Upper lobe of left lung (tissue), 6 donors: ENCODE measurements at places on chromosomes 13 and 19.

DNA sequence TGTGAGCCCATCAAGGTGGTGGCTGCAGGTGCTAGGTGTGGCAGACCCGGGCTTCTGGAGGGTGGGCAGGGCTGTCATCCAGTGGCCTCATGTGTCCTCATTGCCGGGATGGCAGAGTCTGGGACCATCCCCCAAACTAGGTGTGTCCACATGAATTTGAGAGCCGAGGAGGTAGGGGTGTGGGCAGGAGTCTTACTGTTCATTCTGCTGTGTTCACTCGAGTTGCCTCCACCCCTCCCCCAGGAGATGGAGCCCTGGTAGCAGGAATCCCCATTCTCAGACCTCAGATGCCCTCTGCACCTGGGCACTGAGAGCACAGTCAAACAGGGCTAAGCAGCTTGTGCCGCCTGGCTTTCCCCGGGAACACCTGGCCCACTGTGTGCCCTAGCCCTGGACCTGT is 22.4 kb downstream of the NAXD start:
- no peak for DNase-seq

DNA sequence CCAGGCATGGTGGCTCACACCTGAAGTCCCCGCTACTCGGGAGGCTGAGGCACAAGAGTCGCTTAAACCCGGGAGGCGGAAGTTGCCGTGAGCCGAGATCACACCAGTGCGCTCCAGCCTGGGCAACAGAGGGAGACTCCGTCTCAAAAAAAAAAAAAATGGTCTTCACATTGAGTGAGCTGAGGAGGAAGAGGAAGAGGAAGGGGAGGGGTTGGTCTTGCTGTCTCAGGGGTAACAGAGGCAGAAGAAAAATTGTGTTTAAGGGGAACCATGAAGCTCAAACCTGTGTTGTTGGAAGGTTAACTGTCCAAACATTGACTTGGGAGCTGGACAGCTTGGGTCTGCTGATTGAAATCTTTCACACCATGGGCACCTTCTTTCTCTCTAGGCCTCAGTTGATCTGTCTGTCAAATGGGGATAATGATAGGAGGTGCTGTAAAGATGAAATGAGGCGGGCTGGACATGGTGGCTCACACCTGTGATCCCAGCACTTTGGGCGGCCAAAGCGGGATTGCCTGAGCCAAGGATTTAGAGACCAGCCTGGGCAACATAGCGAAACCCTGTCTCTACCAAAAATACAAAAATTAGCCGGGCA is 9.8 kb upstream of the SLC44A2 start:
- DNase-seq = no peak

GRCh38 chr19:30116984-30117555 is 175.0 kb downstream of the URI1 start:
- no peak for DNase-seq

- peak; percentile 45 for DNase-seq
These were observed 135.3 kb downstream of the SOX1 start for GRCh38 chr13:112202266-112202665.

GRCh38 chr13:54768214-54768613 is 1739.6 kb downstream of the OLFM4 start:
- DNase-seq = no peak

DNA sequence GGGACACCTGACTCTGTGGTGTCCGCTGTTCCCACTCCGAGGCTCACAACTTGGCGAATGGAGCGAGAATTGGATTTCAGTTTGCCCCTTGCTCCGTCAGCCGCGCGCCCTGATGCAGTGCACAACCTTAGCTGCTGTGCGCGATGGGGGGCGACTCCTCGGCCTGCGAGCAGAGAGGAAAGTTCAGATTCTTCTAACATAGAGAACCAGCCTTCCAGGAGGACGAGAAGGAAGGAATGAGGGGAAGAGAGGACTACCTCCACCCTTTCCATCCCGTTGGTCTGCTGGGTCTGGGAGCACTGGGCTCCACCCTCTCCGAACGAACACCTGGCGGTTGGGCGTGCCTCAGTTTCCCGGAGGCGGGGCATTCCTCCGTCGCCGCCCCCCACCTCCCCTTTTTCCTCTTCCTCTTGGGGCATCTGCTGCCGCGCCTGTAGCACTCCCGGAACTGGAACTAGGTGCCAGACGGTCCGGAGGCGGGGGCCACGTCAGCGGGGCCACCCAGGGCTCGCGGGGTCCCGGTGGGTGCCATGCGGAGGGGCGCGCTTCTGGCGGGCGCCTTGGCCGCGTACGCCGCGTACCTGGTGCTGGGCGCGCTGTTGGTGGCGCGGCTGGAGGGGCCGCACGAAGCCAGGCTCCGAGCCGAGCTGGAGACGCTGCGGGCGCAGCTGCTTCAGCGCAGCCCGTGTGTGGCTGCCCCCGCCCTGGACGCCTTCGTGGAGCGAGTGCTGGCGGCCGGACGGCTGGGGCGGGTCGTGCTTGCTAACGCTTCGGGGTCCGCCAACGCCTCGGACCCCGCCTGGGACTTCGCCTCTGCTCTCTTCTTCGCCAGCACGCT is at the start of gene KCNK6:
Gene KCNK6, plus strand, starts transcription at position 425 of the 838 bp plus-strand sequence. Its CDS starts 106 bp downstream, at position 531.
- DNase-seq = peak; percentile 89

GRCh38 chr19:3433313-3433712 is 47.0 kb downstream of the SMIM24 start:
- DNase-seq = no peak

DNA sequence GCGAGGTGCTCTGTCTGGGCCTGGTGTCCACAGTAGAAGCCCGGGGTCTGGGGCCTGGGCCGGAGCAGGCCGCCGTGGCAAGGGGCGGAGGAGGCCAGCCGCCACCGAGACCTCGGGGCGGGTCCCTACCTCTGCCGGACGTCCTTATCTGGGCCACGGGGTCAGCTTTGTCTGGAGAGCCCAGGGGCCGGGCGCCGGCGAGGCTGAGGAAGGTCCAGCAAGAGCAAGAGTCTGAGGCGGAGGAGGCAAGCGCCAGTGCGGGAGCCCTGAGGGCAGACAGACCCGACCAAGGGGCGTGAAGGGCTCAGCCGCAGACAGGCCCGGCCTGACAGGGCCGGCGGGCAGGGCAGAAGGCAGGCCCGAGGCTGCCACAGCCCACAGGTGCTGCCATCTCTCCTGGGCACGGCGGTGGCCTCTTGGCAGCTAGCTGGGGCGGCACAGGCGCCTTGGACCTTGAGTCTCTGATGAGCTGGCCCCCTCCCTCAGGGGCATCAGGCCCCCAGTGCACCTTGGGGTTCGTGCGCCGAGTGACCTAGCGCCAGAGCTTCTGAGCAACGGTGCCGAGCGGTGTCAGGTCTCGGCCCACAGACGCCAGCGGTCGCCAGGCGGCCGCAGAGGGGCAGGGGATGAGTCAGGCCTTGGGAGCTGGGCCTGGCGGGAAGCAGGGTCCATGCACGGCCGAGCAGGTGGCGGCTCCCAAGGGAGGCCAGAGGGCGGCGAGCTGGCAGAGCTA is 19.1 kb upstream of the AKAP8 start:
- DNase-seq = no peak

DNA sequence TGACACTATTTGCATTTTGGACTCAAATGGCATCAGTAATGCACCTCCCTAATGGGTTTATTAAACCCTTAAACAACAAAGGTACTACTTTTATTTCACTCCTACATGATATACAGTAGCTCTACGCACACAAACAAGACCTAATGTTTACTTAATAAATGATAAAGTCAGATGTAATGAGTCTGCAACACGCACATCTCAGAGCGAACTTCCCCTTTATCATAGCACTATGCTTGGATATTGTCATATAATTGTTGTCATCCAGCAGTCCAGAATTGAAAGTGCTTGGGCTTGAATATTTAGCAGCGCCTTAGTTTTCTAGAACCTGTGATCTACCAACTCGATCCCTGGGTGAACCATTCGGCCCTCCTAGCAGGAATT is 772 bp downstream of the PARP4 start:
- DNase-seq = no peak

DNA sequence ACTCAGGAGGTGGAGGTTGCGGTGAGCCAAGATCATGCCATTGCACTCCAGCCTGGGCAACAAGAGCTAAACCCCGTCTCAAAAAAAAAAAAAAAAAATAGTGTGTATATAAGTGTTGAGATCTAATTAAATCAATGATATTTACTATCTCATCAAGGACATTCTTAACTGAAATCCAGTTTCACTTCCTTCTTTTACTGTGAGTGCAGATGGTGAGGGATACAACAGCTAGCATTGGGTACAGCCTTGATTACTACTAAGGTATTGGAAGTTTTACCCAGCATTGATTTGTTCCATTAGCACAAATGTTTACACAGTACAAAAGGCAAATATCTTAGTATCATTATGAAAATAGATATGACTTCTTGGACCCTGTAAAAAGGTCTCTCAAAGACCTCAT is 546.6 kb downstream of the KCTD12 start:
- DNase-seq = no peak

DNA sequence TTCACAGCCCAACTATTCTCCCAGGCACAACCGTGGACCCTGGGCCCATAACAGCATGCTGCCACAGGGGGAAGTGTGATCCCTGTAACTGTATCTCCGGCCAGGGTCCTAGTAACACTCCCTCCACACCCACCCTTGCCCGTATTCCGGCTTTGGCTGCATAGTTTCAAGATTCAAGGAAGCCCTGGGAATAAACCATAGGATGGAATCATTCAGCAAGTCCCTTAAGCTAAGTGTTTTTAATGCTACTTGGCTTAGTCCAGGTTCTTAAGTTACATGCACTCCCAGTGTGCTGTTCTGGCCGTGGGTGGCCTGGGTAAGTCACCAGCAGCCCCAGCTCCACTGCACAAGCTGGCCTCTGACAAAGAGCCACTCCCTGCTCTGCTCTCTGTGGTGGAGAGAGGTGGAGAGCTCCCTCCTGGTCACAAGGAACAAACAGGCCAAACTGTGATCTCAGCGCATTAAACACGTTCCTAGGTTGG is 532.4 kb upstream of the SGCG start:
- DNase-seq = peak; percentile 47

DNA sequence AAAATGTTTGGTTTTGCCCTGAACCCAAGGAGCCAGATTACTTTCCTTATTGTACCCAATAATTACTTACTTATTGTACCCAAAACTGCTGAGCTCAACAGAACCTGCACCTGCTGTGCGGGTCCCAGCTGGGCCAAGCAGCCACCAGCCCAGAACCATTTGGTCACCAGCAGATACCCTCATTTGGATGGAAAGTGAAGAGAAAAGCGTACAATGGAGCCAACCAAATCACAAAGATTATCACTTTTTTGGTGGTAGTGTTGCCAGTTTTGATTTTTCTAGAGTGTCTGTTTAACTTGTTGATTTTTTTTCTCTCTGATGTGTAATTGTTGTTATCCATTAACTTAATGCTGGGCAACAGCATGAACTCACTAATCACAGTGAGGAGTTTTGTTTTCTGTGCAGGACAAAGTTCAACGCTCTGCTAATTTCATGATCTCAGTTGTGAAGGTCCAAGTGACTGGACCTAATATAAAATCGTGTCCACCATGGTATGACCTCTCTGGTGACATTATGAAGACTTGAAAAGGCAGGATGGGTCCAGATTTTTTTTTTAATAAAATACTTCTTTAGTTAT is 23.8 kb downstream of the SPATA13 start:
- DNase-seq = no peak

DNA sequence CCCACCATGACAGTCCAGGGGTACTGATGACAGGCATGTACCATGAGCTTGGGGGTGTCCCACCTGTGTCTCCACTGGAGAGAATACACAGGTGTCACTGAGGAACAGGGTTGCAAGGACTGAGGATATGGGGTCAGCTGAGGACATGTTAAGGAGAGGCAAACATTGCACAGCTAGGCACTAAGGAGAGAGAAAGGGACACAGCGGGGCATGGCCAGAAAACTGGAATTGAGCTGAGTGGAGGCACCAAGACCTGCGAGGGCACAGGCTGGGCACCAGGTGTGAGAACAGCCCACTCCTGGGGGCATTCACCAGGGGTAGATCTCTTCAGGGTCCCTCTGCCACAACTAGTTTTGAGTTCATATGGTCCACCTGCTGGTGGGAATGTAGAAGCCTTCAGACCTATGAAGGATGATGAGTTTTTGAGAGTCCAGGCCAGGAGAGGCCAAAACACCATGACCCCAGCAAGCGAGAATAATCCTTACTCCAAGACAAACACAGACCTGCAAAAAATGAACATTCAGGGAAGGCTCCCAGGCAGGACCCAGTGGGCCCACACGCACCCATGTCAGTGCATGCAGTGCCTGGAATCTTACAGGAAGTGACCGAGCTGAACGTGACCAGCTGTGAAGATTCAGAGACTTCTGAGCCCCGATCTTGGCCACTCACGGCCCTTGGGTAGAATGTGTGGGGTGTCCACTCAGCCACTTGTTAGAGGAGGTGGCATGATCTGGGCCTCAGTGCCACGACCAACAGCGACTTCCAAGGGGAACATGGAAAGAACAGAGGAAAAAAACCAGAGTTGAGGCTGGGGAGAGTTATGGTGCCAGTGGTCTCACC is 1.4 kb upstream of the ZNF584 start:
- no peak for DNase-seq
